ENCODE measurements at places on chromosomes 13 and 19.
A peak's percentile ranks its signal among the peaks of the same experiment; 100 is the strongest.

DNA sequence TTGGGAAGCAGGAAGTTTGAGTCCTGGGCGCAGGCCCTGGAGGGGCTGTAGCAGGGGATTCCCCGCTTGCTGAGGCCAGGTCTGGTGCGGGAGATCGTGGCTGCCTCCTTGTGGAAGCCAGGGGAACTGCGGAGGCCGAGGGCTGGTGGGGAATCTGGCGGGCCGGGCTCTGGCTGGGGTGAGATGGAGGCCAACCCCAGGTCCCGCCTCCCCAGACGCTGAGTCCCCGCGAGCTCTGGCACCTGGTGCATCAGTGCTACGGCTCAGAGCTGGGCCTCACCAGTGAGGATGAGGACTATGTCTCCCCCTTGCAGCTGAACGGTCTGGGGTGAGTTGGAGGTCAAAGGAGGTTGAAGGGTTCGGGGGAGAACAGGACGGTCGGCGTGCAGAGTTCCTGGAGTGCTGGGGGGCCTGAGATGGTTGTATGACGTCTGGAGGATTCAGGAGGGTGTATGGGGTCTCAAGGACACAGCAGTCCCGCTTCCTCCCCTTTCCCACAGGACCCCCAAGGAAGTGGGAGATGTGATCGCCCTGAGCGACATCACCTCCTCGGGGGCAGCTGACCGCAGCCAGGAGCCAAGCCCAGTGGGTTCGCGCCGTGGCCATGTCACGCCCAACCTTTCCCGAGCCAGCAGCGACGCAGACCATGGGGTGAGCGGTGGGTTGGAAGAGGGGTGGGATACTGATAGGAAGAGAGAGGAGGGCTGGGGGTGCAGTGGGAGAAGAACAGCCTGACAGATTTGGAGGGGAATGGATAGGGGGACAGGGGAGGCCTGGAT is 13.1 kb downstream of the GRAMD1A start:
- H3K4me1 ChIP-seq = peaks cover 57% of the 10 kb centered on the region
- peak overlapping the region; percentile 46 for H3K4me3 ChIP-seq
- peaks cover 50% of the 10 kb centered on the region for H3K36me3 ChIP-seq
- peak; percentile 87 for DNase-seq

GRCh38 chr13:42247883-42248282 is 24.1 kb upstream of the AKAP11 start:
- H3K4me3 ChIP-seq = no peak overlapping the region
- peaks cover 4% of the 10 kb centered on the region for H3K4me1 ChIP-seq
- no peak for DNase-seq
- no peaks in the 10 kb centered on the region for H3K36me3 ChIP-seq

DNA sequence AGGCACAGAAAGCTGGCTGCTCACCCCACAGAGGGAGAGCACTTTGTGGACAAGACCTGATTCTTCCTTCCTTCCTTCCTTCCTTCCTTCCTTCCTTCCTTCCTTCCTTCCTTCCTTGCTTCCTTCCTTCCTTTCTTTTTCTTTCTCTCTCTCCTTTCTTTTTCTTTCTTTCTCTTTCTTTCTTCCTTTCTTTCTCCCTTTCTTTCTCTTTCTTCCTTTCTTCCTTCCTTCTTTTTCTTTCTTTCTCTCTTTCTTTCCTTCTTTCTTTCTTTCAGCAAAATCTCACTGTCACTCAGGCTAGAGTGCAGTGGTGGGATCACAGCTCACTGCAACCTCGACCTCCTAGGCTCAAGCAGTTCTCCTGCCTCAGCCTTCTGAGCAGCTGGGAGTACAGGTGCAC is 263.9 kb downstream of the UQCRFS1 start:
- peaks cover 6% of the 10 kb centered on the region for H3K27me3 ChIP-seq
- no peaks in the 10 kb centered on the region for H3K36me3 ChIP-seq
- H3K27ac ChIP-seq = no peak overlapping the region
- DNase-seq = no peak

DNA sequence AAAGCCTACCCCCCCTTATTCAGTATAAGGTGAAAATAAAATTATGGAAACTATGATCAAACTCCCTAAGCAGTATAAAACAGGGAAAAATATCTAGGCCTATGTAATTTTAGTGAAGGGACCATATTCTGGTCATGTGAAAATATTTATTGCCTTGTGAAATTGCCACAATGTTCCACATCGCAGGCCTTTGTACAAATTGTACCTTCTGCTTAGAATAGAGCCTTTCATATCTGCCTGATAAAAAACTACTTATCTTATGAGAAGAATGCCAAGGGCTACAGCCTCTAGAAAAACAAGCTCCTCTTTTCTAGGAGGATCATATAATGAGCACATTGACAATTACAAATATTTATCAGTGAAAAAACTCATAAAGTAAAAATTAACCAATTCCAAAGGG is 1280.0 kb downstream of the EFNB2 start:
- no peaks in the 10 kb centered on the region for H3K27me3 ChIP-seq
- no peak overlapping the region for H3K4me3 ChIP-seq
- H3K27ac ChIP-seq = no peak overlapping the region

All from activated naive CD8-positive, alpha-beta T cell treated with anti-CD3 and anti-CD28 coated beads, Interleukin-2, amount 50 U/mL, for 24 hours (primary cell).